Neuronal stem cell (in vitro differentiated cells): ENCODE measurements at places on chromosomes 1 and 21.

DNA sequence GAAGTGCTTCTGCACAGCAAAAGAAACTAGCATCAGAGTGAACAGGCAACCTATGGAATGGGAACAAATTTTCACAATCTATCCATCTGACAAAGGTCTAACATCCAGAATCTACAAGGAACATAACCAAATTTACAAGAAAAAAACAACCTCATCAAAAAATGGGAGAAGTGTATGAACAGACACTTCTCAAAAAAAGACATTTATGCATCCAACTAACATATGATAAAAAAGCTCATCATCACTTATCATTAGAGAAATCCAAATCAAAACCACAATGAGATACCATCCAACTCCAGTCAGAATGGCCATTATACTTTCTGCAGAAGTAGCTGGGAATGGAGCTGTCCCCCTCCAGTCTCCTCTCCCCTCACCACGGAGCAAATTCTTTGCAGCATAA lies 2.9 kb upstream of the OR2M3 start:
- no peak for DNase-seq

GRCh38 chr1:235009561-235010306 lies 118.9 kb downstream of the TOMM20 start:
- DNase-seq, result no peak

DNA sequence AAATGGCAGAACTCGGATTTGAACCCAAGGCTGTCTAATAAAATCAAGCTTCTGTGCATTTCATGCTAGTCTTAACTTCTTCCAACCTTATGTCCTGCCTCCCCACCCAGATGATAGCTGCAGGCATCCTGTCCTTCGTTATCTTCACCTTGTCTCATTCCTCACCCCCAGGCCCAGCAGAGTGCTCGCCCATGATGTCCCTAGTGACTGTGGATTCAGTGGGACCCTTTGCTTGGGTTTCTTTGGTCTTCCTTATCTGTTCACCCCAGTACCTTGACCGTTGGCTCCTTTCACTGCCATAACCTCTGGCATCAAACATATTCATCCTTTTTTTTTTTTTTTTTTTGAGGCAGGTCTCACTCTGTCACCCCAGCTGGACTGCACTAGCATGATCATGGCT lies 5.6 kb upstream of the BSDC1 start:
- no peak for DNase-seq

DNA sequence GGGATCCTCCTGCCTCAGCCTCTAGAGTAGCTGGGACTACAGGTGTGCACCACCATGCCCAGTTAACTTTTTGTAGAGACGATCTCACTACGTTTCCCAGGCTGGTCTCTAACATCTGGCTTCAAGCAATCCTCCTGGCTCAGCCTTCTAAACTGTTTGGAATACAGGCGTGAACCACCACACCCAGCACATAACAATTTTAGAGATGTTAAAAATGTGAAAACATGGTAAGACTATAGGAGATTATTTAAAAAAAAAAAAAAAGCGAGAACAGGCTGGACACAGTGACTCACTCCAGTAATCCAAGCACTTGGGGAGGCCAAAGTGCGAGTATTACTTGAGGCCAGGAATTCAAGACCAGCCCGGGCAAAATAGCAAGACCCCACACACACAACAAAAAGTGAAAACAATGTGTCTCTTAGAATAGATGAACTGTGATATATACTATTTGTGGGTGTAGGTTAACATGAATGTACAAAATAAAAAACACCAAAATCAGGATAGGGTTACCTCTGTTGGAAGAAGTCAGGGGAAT lies 19.6 kb downstream of the CCDC18 start:
- DNase-seq, result no peak

DNA sequence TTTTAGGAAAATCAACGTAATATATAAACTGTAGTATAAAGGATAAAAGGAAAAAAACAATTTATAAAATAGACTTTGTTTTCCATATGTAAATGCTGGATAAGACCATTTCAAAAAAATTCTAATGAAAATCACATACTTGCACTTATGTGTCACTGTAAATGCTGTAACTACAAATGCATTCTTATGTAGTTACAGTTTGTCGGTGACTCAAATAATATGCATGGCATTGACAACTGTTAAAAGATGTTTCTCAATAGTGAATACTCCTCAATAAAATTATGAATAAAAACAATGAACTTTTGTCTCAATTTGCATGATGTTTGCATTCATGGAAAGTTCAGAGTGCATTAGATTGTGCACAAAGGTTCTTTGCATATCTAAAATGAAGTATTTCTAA lies 614.0 kb upstream of the CHRM3 start:
- no peak for DNase-seq

DNA sequence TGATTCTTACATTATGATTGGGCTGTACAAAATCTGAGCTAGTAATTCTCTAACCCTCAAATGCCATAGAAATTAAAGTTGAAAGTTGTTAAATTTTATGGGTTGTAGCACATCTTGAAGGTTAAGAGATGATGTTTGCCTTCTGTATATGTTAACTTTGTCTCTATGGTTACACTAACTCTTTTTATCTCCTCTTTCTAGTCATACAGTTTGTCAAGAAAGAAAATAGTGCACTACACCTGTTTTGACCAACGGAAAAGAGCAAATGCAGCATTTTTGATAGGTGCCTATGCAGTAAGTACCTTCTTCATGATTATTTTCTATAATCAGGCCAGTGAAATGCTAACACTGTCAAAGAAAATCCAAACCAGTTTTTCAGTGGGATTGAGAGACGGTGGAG lies 38.2 kb downstream of the CDC14A start:
- no peak for DNase-seq

DNA sequence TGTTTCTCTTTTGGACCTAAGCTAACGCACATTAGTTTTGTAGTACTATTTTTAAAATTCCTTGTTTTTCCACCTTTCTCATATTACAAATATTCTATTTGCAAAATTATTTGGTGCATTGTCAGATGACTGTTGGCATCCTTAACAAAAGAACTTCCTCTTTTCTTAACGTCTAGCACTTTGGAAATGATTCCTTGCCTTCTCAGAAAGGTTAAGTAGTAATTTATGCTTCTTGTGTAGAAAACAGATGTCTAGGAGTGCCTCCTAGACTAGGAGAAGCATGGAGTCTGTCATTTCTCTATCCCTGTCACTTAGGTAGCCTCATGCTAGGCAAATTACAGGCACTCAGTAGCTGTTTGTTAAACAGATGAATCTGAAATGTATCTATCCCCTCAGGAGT lies 64.4 kb downstream of the HSPA13 start:
- DNase-seq, result no peak

DNA sequence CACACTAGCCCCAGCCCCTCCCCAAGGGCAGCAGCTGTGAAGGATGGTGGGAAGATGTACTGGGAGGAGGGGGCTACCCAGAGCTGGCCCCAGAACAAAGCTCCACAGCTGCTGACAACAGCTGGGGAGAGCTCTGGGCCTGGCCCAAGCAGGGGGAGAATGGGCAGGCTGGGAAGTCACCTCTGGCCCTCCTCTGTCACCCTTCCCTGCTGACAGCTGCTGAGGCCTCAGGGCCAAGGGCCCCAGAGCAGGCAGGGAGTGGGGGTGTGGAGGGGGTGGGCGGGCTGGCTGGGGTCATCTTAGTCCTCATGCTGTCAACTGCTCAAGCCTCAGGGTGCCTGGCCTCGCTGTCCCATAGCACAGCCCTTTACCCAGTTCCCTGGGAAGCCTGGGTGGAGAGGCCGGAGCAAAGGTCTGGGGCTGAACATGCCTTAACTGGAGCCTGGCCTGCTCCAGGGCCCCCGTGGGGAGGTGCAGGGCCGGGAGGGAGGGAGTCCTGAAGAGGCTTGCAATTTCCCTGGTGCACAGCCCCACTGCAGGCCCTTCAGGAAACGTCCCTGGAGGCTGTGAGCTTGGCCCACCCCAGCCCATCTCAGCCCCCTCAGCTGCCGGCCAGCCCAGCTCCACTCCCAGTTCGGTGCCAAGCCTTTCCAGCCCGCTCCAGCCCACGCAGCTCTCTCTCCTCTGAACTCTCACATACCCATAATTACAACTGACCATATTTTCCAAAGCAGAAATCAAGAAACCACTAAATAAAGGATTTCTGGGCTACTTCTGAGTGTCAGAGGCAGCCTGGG lies 25.7 kb downstream of the HSPG2 start:
- DNase-seq, result no peak

- no peak for DNase-seq
Measured at GRCh38 chr1:29802181-29803068, 566.1 kb downstream of the PTPRU start.
